Neuronal stem cell (in vitro differentiated cells): ENCODE measurements at places on chromosomes 5 and 9.

- DNase-seq, result no peak
Measured at GRCh38 chr5:178325311-178325678, 92.7 kb upstream of the PHYKPL start.

GRCh38 chr5:173198049-173198448, 37.0 kb downstream of the NKX2-5 start:
- DNase-seq, result no peak

DNA sequence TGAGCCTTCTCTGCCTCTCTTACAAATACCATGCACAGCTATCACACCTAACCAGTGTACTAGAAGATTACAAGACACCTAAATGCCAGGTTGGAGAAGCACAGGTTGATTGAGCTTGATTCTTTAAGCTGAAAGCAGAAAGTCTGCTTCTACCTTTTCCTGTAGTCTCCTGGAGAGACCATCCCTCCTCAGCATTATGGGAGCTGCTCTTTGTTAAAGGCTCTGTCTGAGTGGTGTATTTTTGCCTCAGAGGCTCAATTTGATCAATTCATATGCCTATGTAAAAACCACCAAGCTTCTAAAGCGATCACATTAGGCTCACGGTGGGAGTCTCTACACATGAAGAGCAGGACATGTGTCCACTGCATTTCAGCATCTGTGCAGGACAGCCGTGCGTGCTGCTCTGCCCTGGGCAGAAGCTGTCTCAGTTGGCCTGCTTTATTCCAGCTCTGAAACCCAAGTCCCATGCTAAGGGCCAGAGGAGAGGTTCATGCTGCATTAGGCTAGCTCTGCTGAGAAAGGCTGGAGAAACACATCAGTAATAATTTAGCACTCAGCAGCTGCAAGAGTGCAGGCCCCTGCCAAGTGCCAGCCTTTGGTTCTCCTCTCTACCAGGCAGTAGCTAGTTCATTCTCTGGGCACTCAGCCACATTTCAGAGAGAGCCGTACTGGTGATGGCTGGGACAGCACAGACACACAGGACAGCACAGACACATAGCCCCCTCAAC, 41.7 kb downstream of the TMEM167A start:
- DNase-seq, result no peak

GRCh38 chr9:126131066-126132010, 195.3 kb upstream of the MVB12B start:
- no peak for DNase-seq

DNA sequence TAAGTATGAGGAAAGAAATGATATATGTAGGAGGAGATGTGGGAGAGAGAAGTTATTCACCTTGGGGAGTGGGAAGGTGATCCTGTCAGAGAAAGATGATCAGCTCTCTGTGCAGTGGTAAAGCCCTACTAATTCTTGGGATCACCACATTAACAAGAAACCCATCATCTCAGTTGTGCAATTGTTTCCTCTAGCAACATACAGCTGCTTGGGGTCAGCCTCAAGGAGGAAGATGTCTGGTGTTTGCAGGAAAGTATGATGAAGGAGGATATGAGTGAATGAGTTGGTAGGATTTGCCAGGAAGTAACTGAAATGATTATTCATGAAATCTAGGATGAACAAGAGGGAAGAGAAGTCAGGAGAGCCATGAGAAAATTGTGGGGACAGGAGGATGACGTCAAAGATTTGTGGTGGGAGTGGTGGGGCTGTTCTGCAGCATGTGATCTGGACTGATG, 50.1 kb downstream of the TNFSF8 start:
- no peak for DNase-seq

DNA sequence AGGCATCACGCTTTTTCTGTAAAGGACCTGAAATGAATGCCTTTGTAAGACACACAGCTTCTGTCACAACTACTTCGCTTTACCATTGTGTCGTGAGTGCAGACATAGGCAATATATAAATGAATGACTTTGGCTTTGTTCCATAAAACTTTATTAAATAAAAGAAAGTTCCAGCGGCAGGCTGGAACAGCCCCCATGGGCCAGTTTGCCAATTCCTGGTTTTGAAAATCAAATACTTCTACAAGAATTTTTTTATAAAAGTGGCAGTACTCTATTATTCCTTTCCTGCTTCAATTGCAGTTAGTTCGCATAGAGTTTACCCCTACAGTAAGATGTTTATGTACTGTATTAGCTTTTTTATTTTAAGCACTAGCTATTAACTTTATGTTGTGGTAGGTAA, 53.7 kb downstream of the SRFBP1 start:
- no peak for DNase-seq

- no peak for DNase-seq
Measured at GRCh38 chr9:4530375-4530774, 40.1 kb downstream of the SLC1A1 start.
